Psoas muscle (tissue), 8 donors: ENCODE measurements at places on chromosomes 3 and 15.

DNA sequence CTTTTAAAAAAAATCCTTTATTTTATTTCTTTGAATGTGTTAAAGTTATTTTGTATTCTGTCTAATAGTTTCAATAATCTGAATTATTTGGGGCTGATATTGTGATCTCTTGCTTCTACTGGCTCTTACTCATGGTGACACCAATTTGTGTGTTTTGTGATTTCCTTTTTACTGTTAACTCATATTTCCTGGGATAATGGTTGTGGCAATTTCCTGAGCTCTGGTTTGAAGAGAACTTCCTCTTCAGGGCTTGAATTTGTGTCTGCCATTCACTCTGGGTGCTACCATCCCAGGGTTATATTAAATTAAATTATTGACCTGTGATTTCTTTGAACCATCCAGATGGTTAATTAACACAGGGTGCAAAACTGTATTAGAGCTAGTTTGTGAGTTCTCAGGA is 60.4 kb upstream of the RNF7 start:
- DNase-seq, result no peak

DNA sequence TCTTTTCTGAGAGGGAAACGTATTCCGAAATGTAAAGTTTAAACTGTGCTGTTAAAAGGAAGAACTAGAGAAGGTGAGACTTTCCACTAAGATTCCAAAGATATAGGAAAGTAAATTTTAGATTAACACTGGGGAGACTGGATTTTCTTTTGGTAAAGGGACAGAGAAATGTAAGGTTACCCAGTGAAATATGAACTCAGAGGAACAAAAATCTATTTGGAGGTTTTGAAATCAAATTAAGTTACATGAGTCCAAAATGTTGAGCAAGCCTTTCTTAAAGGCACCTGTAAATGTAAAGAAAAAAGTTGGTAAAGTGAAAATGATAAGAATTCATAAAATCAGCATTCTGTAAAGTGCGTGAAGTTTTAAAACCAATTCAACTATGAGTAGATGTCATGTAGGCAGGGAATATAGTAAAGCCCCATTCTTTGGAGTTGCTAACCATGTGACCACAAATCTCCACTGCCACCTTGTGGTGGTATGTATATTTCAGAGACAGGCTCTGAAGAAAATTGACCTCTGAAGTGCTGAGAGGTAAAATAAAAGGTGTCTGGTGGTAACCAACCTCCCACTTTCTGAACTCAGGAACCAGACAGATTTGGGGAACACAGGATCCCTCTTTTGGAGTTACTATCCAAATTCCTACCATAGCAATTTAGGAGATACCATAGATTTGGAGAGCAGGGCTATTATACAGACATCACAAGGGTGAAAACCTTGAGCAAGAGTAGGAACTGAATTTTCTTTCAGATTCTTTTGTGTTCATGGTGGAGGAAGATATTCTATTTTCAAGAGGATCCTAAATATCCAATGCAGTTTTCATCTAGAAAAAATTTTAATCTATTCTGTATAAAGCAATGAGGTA is 215.3 kb downstream of the ROBO2 start:
- no peak for DNase-seq

GRCh38 chr3:535566-536416 is 339.2 kb downstream of the CHL1 start:
- DNase-seq, result peak; percentile 41

DNA sequence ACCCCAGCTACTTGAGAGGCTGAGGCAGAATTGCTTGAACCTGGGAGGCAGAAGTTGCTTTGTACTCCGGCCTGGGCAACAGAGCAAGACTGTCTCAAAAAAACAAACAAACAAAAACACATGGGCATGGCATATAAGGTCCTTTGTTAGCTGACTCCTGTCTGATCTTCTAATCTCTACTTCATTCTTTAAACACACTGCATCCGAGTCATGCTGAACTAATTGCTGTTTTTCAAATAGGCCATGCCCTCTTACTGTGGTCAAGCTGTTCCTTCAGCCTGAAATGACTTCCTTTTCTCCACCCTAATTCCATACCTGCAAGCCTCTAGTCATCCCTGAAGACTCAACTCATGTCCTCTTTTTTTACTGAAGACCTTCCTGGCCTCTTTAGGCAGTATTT is 22.3 kb upstream of the SLMAP start:
- DNase-seq, result no peak

GRCh38 chr3:119492128-119492527 is 6.2 kb upstream of the TIMMDC1 start:
- DNase-seq, result no peak

- no peak for DNase-seq
These were observed 56.1 kb upstream of the CPNE4 start for GRCh38 chr3:132090921-132091320.

DNA sequence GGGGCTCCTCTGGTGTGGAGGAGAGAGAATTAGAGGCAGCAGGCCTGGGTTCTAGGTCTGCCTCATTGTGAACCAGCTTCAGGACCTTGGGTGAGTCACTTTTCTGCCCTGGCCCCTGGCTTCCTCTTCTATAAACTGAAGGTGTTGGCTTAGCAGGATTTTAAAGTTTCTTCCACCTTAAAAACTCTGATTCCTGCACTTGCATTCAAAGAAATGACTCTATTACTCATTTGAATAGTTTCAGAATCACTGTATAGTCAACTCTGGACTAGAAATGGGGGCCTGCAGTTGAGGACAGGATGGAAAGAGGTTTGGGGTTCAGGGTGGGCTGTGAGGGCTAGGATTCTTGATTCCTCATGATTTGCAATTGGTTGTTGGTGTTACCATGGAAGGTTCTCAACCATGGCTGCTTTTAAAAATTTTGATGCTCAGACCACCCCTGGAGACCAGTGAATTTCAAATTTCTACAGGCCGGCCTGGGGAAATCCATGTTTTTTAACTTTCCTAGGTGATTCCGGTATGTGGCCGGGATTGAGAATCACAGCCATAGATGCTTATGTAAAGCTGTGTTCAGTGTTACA is 19.9 kb downstream of the SMAD3 start:
- DNase-seq, result no peak

DNA sequence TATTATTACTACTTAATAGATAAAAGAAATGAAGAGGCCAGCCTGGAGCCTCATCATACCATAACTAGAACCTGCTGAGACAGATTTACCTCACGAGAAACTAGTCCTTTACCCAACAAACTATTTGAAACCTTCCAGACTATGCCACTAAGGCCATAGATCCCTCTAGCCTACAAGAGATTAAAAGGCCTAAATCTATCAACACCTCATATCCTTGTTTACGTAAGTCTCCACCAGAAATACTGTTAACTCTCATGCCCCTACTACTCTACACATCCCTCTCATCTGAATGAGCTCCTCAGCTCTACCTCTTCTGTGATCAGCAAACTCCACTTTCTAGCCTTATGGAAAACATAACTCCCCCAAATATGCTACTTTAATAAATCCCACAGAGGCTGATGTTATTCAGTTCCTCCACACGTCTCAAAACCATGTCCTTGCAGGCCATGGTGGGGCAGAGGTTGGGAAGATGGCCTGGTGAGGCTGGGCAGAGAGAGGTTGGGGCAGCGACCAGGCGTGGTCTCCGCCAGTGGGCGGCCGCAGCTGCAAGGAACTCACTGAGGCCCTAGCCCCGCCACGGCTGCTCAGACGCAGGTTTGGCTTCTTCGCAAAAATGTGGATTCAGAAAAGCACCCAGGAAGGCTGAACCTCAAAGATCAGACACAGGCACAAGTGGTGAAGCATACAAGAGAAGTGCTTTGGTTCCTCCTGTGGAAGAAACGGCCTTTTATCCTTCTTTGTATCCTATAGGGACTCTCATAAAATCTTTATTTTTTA is 65.8 kb downstream of the GSK3B start:
- no peak for DNase-seq

GRCh38 chr3:136186846-136187245 is 9.3 kb downstream of the MSL2 start:
- no peak for DNase-seq

- no peak for DNase-seq
These were observed 46.9 kb downstream of the MBNL1 start for GRCh38 chr3:152315623-152316022.

DNA sequence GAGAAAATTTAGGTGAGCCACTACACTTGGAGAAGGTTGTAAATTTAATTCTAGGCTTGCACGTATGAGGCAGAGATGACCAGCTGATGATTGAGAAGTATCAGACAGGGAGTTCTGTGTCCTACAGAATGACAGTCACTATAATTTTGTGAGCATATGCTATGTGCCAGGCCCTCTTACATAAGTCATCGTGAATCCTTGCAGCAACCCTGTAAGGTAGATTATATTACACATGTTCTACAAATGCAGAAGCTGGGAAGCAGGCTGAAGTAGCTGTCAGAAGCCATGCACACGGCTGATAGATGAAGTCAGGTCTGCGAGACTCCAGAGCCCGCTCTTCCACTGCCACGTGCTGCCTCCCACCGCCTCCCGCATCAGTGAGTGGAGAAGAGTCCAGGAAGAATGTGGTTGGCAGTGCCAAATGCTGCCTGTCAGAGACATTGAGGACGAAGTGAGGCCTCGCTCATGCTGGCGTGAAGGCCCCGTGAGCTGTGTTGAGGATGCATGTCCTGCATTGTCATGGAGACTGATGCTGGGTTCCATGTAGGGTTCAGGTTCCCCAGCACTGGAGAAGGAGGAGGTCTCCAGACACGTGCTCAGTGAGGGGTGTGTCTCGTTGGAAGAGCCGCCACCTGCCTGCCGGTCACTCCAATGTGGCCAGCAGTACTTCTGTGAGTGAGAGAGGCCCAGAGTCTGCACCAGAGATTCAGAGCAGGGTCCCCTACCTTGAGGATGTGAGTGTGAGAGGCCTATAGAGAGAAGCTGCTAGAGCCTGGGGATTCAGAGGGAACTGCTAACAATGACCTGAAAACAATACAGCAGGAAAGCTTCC is 123.3 kb upstream of the PLXNA1 start:
- DNase-seq, result no peak

GRCh38 chr3:100097919-100098783 is 16.1 kb downstream of the FILIP1L start:
- no peak for DNase-seq

DNA sequence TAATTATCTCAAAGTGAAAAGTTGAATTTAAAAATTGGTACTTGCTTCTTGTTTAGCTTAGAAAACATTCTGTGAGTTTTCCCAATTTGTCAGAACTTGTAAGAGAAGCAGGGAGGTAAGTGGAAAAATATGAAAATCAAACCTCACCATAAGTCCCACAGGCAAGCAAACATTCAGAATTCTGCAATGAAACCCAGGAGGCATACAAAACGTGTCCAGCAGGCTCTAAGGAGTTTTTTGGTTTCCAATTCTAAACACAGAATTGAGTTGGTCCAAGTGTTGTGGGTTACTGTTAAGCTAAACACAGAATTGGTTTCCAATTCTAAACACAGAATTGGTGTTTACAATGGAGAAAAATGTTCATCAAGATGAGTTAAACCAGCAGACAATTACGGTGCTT is 27.1 kb upstream of the ACKR4 start:
- no peak for DNase-seq

DNA sequence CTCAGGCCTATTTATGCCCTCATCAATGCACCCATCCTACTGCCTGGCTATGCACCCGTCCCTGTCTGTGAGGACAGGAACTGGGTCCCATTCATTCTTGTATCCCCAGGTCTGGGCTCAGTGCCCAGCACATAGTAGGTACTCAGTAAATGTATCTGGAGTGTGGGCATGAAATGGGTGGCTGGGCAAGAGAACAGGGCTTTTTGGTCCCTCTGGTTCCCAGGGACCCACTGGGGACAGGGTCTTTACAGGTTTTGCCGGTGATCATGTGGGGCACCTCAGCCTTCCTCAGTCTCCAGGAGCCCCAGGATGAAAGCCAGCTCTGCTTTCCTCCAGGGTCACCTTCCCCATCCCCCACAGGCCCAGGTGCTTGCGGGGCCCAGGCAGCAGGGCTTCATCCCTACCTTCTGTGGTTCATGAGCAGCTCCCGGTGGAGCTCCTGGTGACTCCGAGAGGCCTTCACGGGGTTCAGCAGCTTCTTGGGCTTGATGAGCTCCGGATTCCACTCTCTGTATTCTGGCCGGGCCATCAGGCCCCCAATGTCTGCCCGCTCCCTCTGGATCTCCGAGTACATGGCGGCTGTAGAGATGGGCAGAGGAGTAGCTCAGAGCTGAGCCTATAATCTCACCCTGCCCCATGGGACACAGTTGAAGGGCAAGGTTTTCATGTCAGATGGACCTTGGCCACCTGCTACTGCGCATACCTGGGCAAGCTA is 7.7 kb downstream of the FAM107A start:
- DNase-seq, result no peak

DNA sequence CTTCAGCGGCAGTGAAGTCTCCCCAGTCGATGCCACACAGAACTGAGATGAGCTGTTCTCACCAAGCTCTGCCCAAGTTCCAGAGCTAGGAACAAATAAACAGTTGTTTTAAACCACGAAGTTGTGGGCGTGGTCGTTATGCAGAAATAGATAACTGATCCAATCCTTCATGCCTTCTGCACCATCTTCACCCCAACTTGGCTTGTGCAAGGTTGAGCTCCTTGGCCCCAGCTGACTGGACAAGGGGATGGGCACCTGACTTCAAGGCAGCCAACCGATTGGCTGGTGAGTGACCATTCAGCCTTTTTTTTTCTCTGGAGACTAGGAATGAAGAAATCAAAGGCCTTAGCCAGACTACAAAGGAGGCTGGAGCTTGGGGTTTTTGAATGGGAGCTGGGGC is 23.9 kb downstream of the LINGO1 start:
- no peak for DNase-seq

- DNase-seq, result no peak
These were observed 109.5 kb downstream of the SYNPR start for GRCh38 chr3:63387568-63387967.

DNA sequence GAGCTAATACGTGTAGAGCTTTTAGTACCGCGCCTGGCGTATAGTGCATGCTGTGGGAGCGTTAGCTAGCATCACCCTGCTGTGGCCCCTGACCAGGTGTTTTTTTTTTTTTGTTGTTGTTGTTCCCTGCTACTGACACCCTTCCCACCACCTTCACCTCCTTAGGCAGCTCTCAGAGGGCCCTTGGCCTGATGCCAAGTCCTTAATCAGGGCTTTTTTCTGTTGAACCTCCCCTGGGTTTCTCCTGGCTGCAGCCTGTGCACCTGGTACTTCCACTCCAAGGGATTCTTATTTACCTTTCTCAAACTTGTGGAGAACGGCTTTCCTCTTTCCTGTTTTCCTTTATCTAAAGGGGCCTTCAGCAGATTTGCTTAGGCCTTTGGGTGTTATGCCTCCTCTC is 53.3 kb downstream of the SLC7A14 start:
- DNase-seq, result no peak

GRCh38 chr15:39918688-39919385 is 1.2 kb downstream of the GPR176 start:
- no peak for DNase-seq

- peak; percentile 39 for DNase-seq
These were observed 24.3 kb downstream of the TBC1D21 start for GRCh38 chr15:73897441-73898261.

DNA sequence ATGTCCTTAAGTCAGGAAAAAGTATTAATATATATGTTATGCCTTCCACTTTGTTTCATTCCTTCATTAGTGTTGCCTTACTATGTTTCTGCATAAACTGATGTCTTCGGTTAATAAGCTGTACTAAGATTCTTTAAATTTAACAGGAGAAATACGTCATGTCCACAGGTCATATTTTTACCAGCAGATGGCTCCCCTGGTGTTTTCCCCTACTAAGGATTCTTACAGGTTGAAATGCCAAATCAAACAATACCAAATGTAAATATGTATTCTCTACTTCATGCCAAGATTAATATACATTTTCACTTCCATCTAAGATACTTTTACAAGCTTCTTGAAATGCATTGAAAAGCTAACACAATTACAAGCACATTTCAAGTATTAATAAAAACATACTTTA is 1602.1 kb downstream of the SI start:
- no peak for DNase-seq
